ENCODE measurements at places on chromosomes 16 and 17.
A peak's percentile ranks its signal among the peaks of the same experiment; 100 is the strongest.

- no peak for DNase-seq
Measured at GRCh38 chr16:88818575-88818874, 6.8 kb upstream of the APRT start.

GRCh38 chr17:31824766-31825360 is 34.2 kb downstream of the COPRS start:
- no peak for DNase-seq

- peak; percentile 89 for DNase-seq
Measured at GRCh38 chr17:28549236-28550132, 2.9 kb downstream of the UNC119 start.

DNA sequence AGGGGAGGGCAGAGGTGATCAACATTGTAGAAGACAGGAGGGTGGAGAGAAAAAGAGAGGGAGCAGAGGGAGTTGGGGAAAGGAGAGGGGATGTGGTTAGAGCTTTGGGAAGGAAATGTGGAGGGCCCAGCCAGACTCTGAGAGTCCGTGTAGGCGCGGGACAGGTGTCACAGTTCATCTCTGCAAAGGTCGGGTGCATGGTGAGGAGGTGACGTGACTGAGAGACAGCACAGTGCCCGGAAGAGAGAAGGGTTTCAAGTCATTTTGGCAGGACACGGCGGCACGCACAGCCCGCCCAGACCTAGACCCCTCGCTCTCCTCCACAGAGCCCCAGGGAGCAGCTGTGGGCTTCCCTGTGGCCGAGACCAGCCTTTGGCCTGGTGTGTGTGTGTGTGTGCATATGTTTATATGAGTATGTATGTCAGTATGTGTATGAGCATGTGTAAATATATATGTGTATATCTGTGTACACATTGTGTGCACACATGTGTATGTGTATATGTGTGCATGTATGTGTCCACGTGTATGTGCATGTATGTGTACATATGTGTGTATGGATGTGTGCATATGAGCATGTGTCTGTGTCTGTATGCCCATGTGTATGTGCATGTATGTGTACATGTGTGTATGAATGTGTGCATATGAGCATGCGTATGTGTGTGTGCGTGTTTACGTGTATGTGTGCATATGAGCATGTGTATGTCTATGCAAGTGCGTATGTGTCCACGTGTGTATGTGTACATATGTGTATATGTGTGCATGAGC is 104.6 kb downstream of the SEC14L1 start:
- DNase-seq, result no peak

DNA sequence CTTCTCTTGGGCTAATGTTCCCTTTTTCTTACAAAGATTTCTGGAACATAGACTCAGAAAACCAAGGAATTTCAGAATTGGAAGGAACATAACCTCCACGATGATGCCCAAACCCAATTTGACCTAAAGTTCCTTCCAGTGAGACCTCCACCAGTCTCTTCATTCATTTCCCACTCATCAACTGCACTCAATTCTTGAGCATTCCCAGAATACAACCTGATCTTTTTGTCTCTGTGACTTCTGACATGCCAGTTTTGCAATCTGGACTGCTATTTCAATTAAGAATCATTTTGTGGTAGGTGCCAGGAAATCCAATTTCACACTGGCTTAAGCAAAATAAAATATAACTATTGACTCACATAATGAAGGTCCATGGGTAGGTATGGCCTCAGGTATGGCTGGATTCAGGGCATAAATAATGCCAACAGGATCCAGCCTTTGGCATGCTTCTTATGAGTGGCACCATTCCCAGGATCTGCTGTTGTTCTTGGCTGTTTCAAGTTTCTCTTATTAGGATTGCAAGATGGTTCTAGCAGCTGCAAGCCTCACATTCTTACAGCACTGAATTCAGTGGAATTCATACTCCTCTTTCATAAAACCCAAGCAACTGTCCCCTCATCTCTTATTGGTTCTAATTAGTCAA is 184.3 kb downstream of the HS3ST4 start:
- DNase-seq, result no peak

- DNase-seq, result no peak
Measured at GRCh38 chr17:59361916-59362810, 30.7 kb downstream of the YPEL2 start.

DNA sequence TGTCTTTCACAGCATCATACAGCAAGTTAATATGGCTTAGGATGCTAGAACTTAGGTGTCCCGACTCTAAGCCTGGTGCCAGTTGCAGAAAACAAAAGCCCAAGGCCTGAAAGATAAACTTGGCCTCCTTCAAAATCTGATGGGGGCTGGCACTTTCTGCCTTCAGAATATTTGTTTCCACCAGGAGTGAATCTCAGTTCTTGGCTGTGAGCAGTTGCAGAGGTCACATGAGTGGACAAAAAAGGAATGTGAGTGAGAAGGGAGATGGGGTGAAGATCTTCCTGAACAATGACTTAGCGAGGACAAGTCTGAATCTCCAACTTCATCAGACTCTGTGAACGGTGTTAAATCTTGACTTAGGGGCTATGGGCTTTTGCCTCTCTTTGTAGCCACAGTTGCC is 46.6 kb downstream of the HOXB1 start:
- DNase-seq, result no peak

DNA sequence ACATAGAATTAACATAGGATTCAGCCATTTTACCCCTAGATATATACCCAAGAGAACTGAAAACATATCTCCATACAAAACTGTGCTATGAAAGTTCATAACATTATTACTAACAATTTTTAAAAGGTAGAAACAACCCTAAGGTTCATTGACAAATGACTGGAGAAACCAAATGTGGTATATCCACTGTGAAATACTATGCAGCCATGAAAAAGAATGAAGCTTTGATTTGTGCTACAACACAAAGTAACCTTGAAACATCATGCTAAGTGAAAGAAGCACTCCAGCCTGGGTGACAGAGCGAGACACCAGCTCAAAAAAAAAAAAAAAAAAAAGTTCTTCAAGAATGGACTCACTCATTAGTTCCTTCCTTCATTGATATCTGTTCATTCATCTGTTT is 580 bp downstream of the CD300LD start:
- DNase-seq, result no peak

- no peak for DNase-seq
Measured at GRCh38 chr17:81994593-81995462, 17.4 kb downstream of the ASPSCR1 start.

DNA sequence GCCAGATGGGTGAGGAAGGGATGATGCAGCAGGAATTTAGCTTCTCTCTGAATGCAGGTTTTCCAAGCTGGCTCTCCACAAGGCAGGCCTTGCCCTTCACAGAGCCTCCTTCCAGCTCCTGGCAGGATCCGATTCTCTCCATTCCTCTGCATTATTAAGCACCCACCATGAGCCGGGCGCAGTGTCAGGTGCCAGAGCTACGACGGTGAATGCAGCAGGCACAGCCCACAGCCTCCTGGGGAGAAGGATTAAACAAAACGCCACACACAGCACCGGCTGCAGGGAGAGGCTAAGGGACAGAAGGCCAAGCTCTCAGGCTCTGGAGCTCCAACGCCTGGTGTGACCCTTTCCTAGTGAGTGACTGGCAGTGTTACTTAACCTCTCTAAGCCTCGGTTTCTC is 7.1 kb upstream of the MT2A start:
- no peak for DNase-seq

DNA sequence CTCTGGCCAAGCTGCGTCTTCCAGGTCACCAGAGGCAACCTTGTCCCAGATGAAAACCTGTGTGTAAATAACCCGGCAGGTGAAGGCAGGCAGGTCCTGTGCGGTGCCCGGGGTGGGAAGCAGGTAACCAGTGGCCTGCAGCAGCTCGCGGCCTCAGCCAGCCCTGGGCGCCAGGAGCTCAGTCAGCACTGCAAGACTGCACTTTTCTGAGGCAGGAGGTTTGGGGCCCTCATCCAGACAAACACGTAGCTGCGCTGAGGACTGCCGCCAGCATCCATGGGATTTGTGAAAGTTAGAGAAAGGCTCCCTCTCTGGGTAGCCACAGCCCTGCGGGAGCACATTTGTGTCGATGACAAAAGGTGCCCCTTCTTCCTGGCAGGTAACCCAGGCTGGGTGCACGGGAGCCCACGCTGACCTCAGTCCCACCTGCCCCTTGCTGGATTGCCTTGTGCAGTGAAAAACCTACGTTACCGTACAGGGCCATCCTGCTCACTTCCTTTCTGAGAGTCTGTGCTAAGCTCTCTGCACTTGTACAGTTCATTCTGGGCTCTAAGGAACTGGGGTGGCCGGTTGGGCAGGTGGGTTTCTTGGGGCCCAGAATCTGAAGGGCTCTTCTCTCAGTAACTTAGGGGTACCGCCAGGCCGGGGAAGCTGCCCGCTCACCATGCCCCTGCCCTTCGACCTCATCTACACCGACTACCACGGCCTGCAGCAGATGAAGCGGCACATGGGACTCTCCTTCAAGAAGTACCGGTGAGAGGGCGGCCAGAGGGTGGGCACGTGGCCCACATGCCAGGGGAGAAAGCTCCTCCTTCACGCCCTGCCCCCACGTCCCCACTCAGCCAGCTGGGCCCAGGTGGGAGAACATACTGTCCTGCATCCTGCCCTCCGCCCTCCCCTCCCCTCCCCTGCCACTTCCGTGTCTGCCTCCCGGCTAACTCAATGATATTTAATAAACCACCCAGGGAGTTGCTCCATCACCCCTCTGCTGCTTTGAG is 56.4 kb downstream of the MGAT5B start:
- no peak for DNase-seq
